ENCODE measurements at places on chromosomes 11 and 22.
A peak's percentile ranks its signal among the peaks of the same experiment; 100 is the strongest.

- DNase-seq, result no peak
Measured at GRCh38 chr11:128511712-128512111, 75.6 kb downstream of the ETS1 start.

DNA sequence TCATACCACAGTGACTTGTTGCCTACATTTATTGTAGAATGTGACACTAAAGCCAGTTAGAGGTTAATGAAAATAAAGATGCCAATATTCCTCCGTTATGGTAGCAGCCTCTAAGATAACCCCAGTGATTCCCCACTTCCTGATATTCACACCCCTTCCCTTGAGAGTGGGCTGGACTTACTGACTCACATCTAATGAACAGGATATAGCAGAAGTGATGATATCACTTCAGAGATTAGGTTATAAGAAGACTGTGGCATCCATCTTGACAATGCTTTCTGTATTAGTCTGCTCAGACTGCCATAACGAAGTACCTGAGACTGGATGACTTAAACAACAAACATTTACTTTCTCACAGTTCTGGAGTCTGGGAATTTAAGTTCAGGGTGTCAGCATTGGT lies 149.6 kb upstream of the MTNR1B start:
- DNase-seq, result no peak

- no peak for DNase-seq
Measured at GRCh38 chr22:40451210-40451609, 80.8 kb downstream of the SGSM3 start.

GRCh38 chr11:70862093-70862492 lies 390.3 kb downstream of the SHANK2 start:
- no peak for DNase-seq

DNA sequence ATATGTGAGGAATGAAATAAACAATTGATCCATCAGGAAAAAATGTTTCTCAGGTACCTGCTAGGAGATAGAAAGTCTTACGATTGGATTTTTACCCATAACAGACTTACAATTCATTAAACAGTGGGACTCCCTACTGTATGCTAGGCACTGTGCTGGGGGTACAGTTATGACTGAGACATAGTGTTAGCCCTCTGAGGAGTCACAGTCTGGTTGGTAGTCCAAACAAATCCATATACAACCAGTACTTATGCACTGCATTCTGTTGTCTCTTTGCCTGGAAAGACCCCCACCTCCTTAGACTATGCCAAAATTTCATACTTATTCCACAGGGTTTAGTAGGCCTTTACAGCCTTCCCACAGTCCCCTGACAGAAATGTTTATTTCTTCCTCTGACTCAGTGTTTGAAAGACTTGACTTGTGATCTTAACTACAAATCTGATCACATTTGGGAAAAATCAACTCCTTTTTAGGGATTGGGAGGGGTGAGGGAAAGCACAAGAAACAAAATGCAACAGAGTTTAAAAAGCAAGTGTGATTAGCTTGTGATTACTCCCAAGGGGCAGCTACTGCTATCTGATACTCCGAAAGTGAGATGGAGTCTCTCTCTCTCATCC lies 69.4 kb upstream of the HORMAD2 start:
- DNase-seq, result no peak

DNA sequence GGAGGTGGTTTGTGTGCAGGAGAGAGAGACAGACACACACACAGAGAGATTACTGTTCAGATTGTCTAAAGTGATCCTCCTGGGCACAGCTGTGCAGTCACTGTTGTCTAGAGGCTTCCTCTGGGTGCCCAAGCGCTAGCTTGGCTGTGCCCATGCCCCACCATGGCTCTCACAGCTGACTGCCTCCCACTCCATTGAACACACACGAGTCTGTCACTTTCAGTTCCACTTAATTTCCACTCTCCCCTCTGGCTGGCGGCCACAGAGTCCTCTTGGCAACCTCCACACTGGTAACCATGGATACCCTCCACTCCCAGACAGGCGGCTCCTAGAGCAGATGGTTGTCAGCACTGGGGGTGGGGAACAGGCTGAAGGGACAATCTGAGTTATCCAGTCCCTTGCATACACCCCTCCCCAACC lies 29.1 kb downstream of the MAP6 start:
- DNase-seq, result no peak

DNA sequence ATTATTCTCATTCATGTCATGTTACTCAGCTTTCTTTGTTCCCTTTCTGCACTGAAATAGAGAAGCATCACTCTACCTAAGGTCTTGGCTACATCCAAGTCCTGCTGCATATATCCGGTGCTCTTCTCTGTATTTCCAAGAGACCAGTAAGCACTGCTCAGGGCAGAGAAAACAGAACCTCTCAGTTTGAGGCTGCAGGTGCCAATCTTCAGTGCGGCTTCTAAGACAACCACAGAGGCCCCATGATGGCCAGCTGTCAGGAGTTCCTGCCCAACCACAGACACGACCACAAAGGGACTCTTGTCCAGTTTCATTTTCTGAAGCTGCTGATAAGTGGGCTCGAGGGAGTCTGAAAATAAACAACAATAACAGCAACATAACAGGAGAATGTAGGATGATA lies 378.4 kb upstream of the PITPNB start:
- no peak for DNase-seq

GRCh38 chr11:132335311-132335710 lies 964.9 kb downstream of the NTM start:
- DNase-seq, result no peak

GRCh38 chr11:3189196-3189843 lies 24.2 kb upstream of the OSBPL5 start:
- no peak for DNase-seq

- no peak for DNase-seq
Measured at GRCh38 chr11:12090061-12090591, 20.3 kb upstream of the MICAL2 start.

- no peak for DNase-seq
Measured at GRCh38 chr22:24827296-24827695, 21.3 kb downstream of the SGSM1 start.

DNA sequence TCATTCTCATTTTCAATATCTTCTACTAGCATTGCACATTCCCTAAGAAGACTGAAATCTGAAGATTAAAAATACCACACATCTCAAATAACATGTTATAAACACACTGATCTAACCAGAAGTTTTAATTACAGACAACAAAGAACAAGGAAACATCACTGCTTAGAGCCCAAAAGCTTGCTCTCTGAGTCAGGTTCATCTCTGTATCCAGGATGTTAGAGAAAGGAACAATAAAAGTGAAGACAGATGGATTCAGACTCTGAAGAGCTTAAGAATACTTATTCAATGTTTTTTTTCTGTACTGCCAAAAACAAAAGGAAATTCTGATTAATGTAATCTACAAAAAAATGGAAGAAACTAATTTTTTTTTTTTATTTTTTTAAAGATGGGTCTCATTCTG lies 16.5 kb downstream of the RDX start:
- DNase-seq, result no peak

DNA sequence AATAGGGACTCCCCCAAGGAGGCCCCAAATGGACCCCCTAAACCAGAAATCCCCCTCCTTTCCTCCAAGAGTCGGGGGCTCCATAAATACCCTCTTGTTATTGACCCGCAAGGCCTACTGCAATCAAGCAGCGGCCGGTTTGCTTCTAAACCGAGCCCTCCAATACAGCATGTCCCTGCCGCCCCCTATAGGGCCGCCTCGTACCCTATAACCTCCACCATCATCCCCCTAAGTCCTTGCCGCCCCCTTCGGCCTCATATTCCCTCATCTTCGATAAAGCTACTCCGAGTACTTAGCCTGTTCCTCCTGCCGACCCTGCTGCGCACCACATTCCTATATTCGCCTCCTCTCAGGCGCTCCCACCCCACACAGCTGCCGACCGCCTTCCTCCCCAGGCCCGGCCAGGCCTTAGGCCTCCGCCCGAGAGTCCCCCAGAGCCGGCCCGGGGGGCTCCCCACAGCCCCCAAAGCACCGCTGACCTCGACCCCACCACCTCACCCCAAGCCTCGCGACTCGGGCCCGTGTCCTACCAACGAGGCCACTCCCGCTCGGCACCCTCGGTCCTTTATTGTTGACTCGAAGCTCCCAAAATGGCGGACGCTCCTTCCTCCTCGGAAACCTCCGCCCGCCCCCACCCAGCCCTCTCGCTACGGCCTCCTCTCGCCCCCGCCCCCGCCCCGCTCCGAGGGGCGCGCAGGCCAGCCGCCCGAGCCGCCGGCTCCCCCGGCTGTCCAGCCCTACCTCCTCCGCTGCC lies 430 bp downstream of the DDX6 start:
- peak; percentile 25 for DNase-seq

Measured in stimulated activated CD8-positive, alpha-beta memory T cell treated with anti-CD3 and anti-CD28 coated beads, Interleukin-4, amount 100 ng/mL, for 4 hours (primary cell).